ENCODE measurements at places on chromosomes 11 and 22. TPM values are rescaled to one million over a fixed set of nuclear protein-coding genes. Genes with fewer than 3 reads are reported as not detected.

DNA sequence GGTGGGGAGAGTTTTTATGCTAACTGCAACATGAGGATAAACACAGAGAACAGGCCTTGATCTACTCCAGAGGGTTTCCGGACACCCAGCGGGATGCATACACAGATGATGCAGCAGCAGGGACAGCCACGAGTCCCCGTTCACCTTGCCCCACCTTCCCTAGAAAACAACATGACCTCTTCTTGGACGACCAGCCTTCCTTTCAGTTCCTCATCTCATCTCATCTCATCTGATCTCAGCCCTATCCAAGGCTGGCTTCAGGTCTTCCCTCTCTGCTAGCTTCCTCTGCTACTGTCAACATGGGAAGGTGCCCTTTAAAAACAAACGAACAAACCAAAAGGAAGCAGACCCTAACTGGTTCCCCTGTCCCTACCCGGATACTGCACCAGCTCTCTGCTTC, 1356.2 kb downstream of the TBC1D22A start:
- no peak for DNase-seq

GRCh38 chr11:79308429-79308828, 132.4 kb downstream of the TENM4 start:
- DNase-seq = no peak

- DNase-seq = no peak
These were observed 2.8 kb downstream of the SIPA1 start for GRCh38 chr11:65640483-65641296.

GRCh38 chr11:60261014-60261413, 18.1 kb upstream of the MS4A4E start:
- no peak for DNase-seq

GRCh38 chr22:49943405-49943765, 17.2 kb upstream of the PIM3 start:
- no peak for DNase-seq

TECTA gene
- 0.67 TPM for total RNA-seq

SEC14L6 gene
- not detected for total RNA-seq

Measured in Peyer's patch (tissue), 4 donors.